ENCODE measurements at places on chromosomes 16 and 17.

DNA sequence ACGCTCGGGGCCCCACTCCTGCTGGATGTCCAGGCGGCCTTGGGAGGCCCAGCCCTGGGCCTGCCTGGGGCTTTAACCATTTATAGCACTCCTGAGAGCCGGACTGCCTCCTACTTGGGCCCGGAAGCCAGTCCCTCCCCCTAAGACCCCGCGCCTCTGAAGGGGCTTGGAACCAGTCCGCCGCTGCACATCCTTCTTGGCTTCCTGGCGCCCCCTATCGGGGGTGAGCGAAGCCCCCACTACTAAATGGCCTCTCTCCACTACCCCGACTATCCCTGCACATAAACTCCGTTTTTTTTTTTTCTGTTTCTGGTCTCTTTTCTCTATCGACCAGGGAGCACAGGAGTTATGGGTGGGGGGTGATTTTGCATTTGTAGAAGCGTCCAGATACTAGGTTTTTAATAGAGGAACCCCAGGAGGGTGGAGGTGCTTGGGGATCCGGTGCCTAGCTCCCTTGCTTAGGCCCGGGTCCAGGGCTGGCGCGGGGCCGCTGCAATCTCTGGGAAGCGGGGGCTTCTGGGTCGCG, 633 bp upstream of the NOL3 start:
- peak; percentile 83 for DNase-seq

- DNase-seq, result no peak
Observed at GRCh38 chr17:18361837-18362697, 1.3 kb downstream of the SHMT1 start.

GRCh38 chr17:7437369-7437863, 1.9 kb upstream of the FGF11 start:
- no peak for DNase-seq

DNA sequence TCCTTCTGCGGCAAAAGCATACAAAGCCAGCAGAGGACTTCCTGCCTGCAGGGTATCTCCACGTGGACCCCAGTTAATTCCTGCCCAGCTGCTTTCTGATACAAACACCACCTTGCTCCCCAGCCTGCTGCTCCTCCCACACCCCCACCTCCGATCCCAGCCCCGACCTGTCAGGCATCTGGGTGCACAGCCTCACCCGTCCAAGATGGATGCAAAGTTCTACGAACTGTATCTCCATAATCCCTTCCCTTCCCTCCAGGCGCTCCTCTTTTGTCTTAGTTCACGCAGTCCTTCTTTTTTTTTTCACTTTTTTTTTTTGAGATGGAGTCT, 15.6 kb upstream of the FOXJ1 start:
- no peak for DNase-seq

DNA sequence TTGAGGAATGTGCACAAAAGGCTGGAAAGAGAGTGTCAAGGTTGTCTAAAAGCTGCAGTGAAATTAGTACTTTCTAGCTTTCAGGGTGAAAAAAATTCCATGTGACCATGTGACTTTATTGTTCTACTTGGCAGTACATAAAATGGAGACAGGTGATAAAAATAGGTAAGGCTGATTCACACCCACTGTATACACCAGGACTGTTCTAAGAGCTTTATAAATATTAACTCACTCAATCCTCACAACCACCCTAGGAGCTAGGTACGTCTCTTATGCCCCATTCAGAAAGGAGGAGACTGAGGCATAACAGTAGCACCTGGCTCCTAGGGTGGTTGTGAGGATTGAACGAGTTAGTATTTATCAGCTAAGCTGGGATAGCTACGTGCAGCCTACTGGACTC, 28.2 kb upstream of the DNAH17 start:
- DNase-seq, result no peak

DNA sequence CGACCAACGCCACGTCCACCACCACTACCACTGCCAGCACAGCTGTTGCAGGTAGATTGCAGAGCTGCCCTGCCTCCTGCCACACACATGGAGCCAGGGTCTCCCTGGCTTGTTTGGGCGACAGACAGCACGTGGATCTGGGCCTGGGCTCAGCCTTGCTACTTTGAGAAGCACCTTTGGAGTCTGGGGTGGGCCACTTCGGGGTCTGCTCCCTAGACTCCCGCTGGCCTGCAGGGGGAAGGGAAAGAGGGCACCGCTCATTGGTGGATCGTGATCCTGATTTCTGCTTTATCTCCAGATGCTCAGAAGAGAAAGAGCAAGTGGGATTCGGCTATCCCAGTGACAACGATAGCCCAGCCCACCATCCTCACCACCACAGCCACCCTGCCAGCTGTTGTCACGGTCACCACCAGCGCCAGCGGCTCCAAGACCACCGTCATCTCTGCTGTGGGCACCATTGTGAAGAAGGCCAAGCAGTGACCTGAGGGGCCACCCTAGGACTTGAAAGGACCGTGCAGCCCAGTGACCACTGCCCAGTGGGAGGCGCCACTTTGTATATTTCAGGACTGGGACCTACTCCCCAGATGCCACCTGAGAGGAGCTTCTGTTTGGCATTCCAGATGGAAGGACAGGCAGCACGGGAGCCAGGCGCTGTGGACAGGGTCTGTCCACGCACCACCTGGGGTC, 15.1 kb upstream of the ITGB4 start:
- DNase-seq, result no peak

DNA sequence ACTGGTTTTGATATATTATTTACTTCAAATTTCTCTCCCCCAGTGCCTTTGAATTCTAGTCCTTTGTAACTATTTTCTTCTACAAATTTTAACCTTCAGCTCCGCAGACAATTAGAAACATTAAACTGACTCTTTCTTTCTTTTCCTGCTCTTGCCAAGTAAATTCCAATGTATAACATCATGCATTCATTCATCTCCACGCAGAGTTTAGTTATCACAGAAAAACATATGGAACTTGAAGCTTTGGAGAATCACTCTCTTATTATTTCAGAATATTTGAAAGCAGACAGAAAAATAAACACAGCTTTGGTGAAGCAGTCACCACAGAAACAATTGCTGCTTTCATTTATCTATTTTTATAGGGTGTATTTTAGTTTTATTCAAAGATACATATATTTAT, 778.7 kb upstream of the CDH8 start:
- no peak for DNase-seq

DNA sequence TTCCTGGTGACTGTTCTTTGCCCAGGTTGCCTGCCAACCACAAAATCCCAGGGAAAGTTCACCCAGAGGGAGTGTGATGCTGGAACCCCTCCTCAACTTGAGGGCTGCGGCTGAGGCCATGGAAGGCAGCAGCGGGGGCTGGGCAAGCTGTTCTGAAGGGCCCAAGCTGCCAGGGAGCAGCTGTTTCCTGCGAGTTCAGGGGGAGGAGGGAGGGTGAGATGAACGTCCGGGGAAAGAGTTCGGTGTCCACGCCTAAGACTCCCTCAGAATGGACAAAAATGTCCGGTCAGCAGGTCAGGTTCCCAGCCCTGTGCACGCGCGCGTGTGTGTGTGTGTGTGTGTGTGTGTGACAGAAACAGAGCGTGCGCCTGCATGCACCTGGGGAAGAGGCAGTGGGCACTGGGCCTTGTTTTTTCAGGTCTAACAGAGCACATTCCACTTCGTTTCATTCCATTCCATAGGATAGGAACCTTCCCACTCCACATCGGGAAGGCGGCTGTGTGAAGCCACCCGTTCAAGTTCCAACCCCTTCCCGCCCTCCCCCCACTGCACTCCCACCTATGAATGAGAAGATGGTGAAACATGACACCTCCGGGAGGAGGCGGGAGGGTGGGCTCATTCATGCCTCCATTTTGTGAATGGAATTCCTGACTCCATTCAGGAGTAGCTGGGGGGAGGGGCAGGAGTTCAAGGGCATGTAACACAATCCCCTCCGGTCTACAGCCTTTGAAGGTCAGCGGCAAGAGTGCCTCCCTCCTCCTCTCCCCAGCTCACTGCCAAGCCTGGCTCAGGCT, 15.7 kb downstream of the ETV4 start:
- DNase-seq, result peak; percentile 75

DNA sequence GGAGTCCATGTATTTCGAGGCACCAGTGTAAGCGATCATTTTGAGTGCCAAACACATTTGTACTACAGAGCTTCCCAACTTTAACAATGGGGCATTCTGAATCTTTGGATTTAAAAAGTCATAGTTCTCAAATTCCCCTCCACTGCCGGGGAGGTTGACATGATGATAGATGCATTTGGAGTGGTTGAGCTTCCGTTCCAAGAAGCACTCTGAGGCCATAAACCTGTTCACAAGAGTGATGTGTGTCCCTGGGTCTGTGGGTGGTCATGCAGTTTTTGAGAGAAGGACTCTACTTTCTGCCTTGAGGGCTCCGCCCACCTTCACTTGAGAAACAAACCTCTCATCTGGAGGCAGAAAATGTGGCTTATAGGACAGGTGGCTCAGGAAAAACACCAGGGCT, 43.7 kb downstream of the IRX5 start:
- no peak for DNase-seq

GRCh38 chr17:72359811-72360210, 239.0 kb downstream of the SOX9 start:
- no peak for DNase-seq

GRCh38 chr17:9016941-9017552, 4.3 kb upstream of the NTN1 start:
- no peak for DNase-seq

DNA sequence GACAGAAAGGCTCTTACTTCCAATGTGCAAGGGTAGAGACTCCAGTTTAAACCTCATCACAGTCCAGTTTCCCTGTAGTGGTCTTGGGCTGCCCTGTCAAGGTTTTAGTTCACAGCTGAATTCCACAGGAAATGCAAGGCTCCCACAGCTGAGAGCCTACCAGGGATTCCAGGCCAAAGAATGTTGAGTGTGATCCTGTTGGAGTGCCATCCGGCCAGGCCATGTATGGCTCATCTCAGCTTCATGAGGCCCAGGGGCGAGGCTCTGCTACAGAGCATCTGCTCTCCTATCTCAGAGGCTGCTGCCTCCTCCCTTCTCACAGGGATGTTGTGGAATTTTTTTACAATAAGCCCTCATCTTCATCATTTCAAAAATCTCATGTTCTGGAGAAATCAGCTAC, 239.8 kb upstream of the CCL2 start:
- no peak for DNase-seq

DNA sequence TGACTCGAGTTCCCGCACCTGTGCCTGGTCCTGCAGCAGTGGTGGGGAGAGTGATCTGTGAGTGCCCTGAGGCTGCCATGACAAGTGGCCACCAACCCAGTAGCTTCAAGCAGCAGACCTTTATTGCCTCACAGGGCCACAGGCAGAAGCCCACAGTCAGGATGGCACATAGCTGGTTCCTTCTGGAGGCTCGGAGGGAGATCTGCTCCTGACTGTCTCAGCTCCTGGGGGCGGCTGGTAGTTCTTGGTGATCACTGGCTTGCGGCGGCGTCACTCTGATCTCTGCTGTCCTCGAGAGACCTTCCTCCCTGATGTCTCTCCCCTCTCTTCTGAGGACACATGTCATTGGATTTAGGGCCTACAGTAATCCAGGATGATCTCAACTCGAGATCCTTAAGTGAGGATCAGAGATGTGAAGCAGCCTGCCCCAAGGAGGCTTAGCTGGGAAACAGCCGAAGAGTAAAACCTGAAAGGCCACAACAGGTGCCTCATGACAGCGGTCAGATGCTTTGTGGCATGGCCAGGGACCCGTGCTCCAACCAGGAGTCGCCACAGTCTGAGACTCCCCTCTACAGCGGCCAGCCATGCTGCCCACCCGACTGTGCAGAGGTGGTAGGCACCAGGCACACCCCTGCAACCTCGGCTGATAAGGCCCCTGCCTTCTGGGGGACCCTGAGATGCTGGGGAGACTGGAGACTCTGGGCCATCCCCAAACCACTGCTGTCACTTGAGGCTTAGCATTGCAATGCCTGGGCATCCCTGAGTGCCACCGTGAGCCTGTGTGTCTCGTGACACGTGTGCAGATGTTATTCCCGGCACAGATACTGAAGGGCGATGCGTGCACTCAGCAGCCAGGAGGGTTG, 30.0 kb upstream of the SLC38A10 start:
- no peak for DNase-seq

- no peak for DNase-seq
Observed at GRCh38 chr16:49503256-49504022, 129.8 kb downstream of the C16orf78 start.

DNA sequence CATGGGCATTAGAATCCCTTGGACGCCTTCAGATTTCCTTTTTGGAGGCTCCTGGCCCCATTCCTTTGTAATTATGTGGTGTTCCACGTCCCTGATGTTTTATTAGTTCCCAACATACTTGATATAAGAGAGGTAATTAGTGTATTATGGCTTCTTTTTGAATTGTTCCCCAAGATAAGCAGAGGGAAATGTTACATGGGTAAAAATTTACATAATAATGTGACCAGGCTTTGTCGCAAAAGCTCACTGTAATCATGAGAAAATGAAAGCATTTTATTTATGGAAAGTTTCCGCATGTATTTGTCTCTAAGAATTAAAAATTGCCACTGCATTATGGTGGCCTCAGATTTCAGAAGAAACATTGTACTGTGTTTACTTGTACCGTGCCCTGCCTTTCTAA, 177.8 kb downstream of the PRKCA start:
- DNase-seq, result no peak

- DNase-seq, result peak; percentile 65
Observed at GRCh38 chr17:2707721-2708584, 3.6 kb downstream of the CLUH start.

GRCh38 chr17:40281663-40282062, 6.0 kb upstream of the CDC6 start:
- DNase-seq, result no peak
